ENCODE measurements at places on chromosomes 12 and 14.
A peak's percentile ranks its signal among the peaks of the same experiment; 100 is the strongest.

DNA sequence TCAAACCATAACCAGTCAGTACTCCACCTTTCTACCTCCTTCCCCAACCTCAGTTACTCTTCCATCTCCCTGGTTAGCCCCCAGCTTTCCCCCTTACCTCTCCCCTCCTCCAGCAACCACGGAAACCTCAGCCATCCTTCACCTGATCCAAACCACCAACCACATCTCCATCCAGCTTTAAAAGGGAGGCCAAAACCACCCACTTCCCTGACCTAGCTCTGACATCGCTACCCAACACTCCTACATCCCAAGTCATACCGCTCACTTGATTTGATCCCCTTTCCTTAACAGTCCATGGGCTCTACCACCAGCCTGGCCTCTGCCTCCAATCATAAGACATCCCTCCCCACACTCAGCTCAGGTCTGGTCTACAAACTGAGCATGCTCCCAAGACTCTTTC lies 1.5 kb downstream of the RAB35 start:
- DNase-seq = no peak

GRCh38 chr12:110647631-110648040 lies 33.7 kb downstream of the TCTN1 start:
- no peak for DNase-seq

DNA sequence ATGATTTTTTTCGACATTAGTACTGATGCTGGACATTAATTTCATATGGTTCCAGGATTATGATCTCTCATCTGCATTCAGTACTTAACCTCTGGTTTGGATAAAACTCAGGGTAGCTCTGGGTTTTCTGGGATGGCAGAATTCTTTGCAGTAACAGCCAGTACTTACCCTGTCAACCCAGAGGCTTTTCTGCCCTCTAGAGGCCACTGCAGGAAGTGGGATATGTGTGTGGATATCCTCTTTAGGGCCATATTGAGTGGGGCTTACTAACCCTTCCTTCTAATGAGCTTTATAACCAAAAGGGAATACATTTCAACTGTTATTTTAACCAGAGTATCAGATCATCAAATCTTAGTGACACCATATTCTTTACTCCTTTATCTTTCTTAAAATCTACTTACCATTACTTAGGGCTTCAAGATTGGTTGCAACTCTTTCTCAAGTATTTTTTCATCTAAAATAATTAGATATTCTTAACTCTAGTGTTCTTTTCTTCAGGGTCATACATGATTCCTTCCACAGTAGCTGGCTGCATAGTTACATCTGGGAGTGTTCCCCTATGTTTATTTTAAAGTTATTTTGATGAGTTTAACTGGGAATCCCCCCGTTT lies 488.0 kb upstream of the STXBP6 start:
- DNase-seq = no peak

- peak; percentile 31 for DNase-seq
These were observed 572 bp upstream of the ACSS3 start for GRCh38 chr12:81077329-81077685.

DNA sequence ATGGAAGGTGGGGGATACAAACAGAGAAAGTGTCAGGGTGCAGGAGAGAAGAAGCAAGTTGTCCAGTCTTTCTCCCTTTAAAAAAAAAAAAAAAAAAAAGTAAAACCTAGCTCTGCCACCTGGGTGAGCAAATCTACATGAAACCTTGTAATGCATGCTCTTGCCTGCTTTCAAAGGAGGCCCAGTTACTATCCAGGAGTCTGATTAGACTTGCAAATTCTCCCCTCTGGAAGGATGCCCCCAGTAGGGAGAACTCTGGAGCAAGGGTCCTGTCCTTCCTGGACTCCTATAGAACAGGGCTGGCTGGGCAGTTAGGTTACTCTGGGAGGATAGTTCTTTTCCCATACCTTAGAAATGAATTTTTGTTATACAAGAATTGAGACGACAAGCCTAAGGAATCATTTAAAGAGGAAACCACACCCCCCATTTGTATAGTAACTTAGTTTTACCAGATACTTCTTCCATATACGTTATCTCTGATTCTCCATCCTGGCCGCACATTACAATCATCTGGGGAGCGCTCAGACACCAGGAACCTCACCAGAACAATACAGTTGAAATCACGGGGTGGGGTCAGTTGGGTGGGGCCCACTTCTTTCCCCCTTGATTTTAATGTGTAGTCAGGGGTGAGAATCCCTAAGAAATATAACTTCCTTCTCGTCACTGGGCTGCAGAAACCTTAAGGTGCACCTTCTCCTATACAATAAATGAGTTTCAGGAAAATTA lies 30.5 kb downstream of the RAB35 start:
- DNase-seq = no peak

- no peak for DNase-seq
These were observed 2.1 kb upstream of the NDRG2 start for GRCh38 chr14:21026988-21027315.

DNA sequence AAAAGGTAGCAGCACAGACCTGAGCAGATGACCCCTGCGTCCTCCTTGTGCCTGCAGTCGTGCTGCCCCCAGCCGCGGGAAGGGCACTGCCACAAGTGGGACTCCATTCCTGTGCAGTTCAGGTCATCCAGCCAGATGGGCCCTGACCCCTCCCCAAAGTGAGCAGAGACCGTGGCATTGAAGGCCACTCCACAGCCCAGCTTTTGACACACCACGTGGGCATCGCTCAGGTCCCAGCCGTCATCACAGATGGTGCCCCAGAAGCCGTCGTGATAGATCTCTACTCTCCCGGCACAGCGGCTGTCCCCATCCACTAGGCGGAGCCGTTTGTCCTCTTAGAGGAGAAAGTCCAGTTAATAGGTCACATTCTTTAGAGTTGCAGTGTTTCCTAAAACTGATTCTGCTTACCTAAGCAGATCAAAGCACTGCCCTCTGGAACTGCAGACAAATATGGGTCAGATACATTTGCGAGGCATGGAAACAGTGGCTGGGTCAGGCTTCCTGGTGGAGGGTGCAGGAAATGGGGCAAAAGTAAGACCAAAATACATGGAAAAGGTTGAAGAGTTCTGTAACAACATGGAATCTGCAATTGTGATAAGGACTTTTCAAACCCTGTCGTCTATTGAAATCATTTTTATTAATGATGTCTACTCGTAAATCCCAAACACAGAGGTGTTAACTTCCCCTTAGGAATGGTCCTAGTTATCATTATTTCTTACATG lies 69.4 kb downstream of the CD163L1 start:
- peak; percentile 36 for DNase-seq

- peak; percentile 43 for DNase-seq
These were observed 3.5 kb upstream of the ACTN1 start for GRCh38 chr14:68982581-68982980.

DNA sequence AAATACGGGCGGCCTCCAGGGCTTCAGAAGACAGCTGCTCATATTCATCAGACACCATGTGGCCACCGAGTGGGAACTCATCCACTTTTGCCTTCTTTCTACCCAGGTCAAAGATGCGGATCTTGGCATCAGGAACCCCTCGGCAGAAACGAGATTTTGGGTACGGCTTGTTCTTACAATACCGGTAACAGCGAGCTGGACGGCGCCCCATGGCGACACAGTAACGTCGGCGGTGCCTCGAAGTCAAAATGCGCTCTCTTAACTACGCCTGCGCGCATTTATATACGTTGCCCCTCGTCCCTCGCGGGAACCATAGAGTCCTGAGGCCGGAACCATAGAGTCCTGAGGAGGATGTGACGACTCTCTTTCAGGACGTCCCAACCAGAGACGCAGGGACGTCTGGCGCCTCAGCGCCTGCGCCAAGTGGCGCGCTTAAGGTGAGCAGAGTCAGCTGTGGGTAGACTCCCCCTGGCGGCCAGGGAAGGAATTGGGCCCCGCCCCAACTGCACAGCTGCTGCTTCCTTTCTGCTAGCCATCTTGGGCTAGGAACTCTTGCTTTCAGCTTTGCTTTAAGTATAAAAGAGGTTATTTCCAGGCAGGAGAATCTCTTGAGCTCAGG lies at the start of gene RPL10L:
TSS of gene RPL10L (minus strand) at position 256 of the 619 bp plus-strand sequence. CDS start at position 211, 45 bp downstream.
- DNase-seq = no peak

GRCh38 chr12:105060715-105061378 lies 23.4 kb downstream of the ALDH1L2 start:
- DNase-seq = no peak

DNA sequence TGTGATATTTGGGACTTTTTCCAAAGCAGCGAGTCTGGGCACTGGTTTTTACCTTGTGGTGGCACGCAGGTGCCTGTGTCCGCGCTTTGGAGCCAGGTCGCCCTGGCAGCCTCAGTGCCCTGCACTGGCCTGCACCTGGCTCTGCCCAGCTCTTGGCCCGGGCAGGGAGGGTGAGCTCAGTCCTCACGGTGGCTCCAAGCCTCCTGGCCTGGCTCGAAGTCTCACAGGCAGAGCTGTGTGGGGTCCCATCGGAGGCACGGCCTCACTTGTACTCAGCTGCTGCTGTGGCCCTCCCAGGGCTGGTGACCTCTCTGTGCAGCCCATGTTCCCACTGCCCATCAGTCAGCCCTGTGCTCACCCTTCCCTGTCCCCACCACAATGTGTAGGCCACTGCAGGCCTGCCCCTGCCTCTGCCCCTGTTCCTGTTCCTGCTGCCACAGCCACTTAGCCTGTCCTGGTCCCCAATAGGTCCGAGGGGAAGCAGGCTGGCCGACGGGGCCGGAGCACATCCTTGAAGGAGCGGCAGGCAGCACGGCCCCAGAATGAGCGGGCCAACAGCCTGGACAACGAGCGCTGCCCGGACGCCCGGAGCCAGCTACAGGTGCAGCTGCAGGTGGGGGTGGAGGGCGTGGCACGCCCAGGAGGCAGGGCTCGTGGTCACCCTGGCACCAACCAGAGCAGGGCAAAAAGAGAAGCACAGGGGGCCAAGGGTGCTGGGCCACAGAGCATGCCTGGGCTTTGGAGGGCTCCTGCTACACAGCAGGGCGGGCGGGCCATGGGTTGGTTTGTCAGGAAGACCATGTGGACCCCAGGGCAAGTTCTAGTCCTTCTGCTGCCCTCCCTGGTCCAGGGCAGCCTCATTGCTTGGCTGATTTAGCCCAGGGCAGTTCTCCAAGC lies 16.6 kb upstream of the TEX22 start:
- DNase-seq = no peak

DNA sequence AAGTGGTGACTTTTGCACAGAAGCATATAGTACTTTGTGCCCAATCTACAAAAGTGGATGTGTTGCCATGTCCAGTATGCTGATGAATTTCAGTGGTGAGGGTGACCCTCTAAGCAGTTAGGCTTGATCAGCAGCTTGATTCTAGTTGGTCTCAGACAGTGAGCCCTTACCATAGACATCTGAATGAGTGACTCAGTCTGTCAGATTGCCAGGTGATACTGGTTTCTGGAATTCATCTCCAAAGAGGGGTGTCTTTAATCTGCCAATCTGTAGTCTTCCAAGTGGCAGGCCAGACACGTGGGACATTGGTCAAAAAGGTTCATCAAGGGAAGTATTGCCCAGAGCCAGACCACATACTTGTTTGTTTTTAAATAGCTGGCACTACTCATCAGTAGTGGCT lies 187.4 kb upstream of the SLC16A7 start:
- peak; percentile 56 for DNase-seq

GRCh38 chr12:63206909-63207308 lies 55.9 kb upstream of the AVPR1A start:
- peak; percentile 39 for DNase-seq

DNA sequence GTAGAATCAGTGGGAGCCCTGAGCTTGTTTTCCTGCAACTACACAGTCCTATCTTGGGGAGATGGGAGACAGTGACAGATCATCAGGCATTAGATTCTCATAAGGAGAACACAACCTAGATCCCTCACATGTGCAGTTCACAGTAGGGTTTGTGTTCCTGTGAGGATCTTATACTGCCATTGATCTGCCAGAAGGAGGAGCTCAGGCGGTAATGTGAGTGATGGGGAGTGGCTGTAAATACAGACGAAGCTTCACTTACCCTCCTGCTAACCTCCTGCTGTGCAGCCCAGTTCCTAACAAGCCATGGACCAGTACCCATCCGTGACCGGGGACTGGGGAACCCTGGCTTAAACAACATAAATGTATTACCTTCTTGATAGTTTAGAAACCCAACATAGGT lies 1034.1 kb downstream of the BCL11B start:
- no peak for DNase-seq

DNA sequence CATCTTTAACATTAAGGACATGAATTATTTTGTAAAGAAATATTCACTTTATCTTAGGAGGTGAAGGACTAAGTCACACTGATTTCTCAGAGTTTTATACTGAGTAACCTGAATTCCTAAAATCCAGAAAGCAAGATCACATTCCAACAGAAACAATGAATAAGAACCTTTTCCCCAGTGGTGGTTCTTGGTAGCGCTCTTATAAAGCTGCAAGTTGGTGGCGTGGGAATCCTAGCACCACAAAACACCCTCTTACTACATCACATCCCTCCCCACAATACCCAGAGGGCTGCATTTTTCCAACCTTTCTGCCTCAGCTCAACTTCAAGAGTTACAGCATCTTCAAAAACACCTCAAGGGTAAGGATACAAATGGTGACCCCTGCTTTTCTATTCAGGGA lies 44.0 kb upstream of the SMUG1 start:
- DNase-seq = peak; percentile 47

DNA sequence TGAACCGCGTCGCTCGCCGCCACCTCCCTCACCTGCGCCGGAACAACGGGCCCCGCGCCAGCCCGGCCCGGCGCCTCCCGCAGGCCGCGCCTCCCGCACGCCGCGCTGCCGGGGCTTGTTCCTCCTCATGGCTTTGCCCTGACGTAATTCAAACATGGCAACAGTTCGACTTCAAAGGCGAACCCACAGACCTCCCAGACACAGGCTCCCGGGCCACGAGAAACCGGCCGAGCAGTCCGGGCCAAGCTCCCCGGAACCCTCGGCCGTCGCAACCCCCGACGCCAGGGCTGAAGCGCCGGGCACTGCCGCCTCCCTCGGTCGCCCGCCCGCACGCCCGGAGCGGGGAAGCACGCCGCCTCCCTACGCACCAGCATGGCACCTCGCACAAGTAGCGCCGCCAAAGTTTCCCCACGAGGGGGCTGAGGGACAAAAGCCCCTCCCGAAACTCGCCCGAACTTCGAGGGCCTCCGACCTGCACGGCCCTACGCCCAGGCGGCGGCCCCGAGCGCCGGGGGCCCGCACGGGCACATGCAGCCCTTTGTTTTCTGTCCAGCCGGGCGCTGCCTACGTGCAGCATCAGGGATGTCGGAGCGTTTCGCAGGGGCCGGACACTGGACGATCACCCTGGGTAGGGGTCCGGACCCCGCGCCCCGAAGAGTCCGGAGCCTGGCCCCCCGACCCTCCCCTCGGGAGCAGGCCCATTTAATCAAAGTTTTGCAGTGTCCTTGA lies 1.7 kb downstream of the SINHCAF start:
- DNase-seq = peak; percentile 79

DNA sequence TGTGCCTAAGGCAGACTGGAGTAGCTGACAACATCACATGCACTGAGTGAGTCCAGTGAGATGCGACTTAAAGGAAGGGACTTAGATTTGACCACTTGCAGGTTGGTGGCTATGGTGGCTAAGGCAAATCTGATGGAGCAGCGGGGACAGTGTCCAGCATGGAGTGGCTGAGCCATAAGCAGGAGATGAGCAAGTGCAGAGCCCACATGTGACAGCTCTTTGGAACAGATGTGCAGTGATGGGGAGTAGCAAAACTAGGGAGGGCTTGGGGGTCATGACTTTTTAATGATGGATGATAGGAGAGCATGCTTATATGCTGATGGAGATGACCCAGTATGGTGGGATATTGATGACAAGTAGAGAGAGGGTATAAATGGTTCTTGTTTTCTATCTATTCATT lies 80.2 kb downstream of the PELI2 start:
- DNase-seq = no peak

- peak; percentile 23 for DNase-seq
These were observed 911.7 kb upstream of the TMEM132C start for GRCh38 chr12:127355061-127355841.
